ENCODE measurements at places on chromosomes 6 and 20.

DNA sequence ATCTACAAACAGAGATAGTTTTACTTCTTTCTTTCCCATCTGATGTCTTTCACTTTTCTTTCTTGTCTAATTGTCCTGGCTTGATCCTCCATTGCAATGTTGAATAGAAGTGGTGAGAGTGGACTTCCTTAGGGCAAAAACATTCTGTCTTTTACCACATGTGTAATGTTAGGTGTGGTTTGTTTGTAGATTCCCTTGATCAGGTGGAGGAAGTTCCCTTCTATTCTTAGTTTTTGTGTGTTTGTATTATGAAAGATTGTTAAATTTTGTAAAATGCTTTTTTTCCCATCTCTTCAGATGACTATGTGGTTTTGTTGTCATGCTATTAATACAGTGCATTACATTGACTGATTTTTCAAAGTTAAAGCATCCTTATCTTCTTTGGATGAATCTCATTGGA lies 41.6 kb upstream of the DUSP22 start:
- DNase-seq: no peak

DNA sequence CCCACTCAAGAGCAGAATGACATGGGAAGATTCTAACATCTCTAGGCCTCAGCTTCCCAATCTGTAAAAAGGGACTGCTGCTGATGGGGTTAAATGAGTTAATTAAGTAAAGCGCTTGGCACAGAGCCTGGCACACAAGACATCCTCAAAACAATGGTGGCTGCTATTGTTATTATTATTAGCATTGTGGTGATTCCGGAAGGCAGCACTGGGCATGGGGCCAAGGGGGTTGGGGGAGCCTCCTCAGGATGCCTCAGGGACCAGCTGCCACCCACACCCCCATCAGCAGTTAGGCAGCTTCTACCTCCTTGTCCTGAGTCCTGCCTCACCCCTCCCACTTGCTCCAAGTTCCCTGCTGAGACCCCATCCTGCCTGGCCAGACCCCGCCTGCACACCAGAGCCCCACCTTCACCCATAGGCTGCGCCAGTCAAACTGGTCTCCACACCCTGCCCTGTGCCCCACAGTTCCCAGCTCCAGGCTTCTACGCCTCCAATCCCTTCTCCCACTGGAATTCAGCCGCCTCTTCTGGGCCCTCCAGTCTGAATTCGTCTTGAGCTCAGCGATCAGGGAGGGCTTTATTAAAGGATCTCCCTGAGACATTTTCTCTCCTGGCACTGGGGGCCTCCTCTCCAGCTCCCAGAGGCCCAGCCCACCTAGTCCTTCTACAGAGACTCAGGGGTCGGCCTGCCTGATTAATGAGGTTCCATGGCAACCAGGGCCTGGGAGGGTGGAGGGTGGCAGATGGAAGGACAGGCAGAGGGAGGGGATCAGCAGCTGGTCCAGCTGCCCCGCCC lies 1.5 kb downstream of the E2F1 start:
- DNase-seq: no peak

GRCh38 chr6:161079566-161080262 lies 88.1 kb downstream of the MAP3K4 start:
- DNase-seq: peak; percentile 29

- peak; percentile 72 for DNase-seq
Observed at GRCh38 chr20:38165089-38165965, at the start of gene TGM2. Gene TGM2 (minus strand): TSS chr20:38165270. CDS start chr20:38165198, 72 bp downstream.

DNA sequence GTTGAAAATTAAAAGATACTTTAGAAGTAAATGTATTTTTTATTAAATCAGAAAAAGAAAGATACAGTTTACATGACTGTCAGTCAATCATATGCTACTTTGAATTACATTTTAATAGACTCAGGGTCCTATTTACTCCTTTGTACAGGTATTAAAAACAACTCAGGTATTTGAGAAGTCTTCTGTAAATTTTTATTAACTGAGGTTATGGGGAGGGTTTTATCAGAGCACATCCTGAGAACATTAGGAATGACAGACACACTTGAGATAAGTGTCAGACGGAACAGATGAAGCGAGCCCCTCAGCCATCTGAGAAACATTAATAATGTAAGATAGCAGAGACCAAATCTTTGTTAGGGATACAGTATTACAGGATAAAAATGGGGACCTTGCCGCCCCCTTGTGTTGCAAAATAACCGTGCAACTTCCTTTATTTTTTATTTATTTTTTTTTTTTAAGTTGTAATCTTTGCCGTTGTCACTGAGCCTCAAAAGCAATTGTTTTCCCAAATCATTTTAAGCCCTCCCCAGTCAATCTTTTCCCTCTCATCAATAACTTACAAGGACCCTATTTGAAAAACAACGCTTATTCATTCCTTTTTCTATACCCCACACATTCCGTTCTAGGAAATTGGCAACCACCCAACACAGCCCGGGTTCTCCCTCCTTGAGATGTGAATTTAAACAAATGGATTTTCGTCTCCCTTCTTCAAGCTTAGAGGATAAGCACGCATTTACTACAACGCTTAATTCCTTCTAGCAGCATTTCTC lies 126.7 kb downstream of the BCAS1 start:
- DNase-seq: no peak

DNA sequence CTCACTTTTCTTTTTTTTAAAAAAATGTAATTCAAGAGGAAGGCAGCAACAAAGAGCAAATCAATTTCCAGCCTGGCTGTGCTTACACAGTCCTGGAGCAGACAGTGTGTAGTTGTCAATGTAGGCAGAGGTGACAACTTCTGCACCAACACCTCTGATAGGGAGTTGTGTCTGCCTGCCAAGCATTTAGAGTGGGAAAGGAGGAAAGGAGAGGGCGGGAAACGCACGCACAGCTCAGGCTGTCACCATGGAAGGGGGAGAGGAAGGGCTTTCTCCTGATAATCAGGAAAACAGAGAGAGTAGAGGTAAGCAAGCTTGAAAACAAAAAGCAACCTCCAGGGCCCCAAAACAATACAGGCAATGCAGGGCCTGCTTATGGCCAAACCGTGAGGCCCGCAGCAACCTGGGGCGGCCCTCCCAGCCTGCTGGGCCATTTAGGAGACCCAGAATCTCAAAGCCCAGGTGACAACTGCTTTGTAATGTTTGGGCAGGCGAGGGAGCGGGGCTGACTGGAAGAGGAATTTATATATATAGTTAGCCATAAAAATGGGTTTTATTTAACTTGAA lies 41.5 kb upstream of the GFOD1 start:
- DNase-seq: no peak

GRCh38 chr6:38512211-38512610 lies 127.5 kb downstream of the BTBD9 start:
- no peak for DNase-seq

DNA sequence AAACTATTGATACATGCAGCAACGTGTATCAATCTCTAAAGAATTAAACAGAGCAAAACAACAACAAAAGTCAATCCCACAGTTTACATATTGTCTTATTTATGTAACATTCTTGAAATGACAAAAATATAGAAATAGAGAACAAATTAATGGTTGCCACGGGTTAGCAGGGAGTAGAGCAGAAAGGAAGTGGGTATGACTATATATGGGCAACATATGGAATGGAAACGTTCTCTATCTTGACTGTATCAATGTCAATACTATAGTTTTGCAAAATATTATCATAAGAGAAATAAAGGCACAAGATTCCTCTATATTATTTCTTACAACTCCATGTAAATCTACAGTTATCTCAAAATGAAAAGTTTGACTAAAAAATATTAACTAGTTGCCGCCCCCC lies 12.8 kb downstream of the AK9 start:
- DNase-seq: no peak

DNA sequence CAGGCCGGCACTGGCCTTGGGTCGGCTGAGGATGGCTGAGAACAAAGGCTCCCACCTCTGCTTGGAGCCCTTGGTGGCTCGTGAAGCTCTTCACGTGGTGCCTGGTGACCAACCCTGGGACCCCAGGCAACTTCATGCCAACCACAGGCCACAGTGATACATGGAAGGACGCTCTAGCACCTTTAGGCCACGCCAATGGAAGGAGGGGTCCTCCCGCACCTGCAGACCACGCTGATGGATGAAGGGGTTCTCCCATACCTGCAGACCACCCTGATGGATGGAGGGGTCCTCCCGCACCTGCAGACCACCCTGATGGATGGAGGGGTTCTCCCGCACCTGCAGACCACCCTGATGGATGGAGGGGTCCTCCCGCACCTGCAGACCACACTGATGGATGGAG lies 62.5 kb downstream of the ERMARD start:
- no peak for DNase-seq

DNA sequence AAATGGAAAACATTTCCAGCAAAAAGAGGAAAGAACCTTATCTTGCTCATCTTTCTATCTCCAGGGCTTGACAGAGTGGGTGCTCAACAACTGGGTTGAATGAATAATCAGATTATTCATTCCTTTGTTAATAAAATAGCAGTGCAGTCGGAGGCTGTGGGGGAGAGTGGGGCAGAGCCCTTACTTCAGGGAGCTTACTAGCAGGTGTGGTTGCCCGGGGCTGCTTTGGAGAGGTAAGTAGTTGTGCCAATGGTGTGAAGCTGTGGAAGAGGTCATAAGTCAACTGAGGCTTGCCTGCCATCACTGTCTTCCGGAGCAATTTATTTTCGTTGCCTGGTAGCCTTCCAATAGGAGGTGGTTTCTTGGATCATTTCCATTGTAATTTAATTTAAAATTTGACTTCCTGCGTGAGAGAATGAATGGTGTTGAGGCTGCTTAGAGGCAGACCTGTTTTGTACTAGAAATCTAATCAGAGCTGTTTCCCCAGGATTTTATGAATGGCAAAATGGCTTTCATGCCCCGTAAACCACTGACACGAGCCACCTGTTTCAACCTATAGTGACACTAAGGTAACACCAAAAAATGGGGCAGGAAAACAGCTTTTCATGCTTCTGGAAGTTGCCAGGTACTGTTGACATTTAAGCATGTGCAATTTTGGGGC lies 51.4 kb downstream of the ZDHHC14 start:
- no peak for DNase-seq

DNA sequence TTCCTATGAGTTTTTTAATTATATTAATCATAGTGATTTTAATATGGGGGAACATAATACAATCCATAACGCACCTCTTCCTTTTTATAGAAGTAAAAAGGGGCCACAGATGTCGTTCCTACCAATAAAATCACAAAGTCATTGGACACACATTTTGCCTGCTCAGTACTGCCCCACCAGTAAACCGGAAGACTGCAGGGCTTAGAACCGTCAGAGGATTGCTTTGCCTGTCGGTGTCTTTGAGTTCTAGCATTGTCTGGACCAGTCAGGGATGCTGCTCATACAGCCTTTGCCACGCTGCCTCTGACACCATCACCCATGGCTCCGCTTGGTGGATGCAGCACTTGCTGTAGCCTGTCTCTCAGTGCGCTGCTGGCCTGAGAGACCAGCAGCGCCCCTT lies 853.6 kb downstream of the C6orf118 start:
- DNase-seq: no peak

GRCh38 chr6:11684901-11685480 lies 93.6 kb downstream of the ADTRP start:
- no peak for DNase-seq

- no peak for DNase-seq
Observed at GRCh38 chr6:147126618-147127022, 77.6 kb upstream of the STXBP5 start.

DNA sequence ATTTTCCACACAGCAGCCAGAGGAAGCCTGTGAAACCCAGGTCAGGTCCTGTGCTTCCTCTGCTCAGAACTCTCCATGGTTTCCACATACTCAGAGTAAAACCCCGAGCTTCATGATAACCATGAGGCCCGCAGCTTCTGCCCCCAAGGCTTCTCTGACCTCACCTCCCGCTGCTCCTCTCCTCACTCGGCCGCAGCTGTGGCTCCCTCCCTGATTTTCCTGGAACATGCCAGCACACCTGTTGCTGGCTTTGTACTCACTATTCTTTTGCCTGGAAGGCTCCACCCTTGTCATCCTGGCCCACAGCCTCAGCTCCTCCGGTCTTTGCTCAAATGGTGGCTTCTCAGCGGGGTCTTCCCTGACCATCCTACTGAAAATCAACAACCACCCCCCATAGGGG lies 341.7 kb downstream of the PREX1 start:
- no peak for DNase-seq
